ENCODE measurements at places on chromosomes 2 and 18.

- DNase-seq: no peak
Observed at GRCh38 chr2:148501545-148501944, 143.0 kb upstream of the EPC2 start.

- no peak for DNase-seq
Observed at GRCh38 chr18:79798999-79799370, 1.2 kb downstream of the KCNG2 start.

DNA sequence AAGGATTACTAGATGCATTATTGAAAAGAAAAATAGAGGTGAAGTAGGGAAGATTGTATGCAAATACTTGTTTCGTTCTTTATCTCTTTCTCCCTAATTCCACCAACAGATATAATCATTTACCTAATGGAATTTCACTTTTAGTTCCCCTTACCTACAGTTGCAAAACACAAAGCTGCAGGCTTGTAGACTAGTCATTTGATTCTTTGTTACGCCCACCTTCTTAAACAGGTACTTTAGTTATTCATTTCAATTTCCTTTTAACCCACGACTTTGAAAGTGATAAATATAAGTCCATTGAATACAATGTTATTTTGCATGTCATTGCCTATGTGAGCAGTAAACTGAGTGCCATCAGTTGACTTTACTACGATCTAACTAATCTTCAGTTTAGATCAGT is 3.9 kb upstream of the HRH4 start:
- no peak for DNase-seq

DNA sequence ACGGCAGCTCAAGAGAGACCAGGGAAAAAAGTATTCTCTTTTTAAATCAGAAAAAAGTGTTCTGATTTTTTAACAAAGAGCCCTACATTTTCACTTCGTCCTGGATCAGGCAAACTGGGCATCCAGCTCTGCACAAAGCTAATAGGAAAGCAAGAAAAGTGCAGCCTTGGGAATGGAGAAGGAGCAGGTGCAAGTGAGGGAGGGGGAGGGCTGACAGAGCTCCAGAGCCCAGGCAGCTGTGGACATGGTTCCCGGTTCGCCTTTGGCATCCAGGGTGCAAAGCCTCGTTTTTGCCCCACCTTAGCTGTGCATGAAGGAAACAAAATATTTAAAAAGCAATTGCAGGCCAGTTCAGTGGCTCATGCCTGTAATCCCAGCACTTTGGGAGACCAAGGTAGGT is 82.2 kb downstream of the FAM124B start:
- DNase-seq: no peak

- DNase-seq: no peak
Observed at GRCh38 chr18:7740821-7741220, 173.7 kb downstream of the PTPRM start.

DNA sequence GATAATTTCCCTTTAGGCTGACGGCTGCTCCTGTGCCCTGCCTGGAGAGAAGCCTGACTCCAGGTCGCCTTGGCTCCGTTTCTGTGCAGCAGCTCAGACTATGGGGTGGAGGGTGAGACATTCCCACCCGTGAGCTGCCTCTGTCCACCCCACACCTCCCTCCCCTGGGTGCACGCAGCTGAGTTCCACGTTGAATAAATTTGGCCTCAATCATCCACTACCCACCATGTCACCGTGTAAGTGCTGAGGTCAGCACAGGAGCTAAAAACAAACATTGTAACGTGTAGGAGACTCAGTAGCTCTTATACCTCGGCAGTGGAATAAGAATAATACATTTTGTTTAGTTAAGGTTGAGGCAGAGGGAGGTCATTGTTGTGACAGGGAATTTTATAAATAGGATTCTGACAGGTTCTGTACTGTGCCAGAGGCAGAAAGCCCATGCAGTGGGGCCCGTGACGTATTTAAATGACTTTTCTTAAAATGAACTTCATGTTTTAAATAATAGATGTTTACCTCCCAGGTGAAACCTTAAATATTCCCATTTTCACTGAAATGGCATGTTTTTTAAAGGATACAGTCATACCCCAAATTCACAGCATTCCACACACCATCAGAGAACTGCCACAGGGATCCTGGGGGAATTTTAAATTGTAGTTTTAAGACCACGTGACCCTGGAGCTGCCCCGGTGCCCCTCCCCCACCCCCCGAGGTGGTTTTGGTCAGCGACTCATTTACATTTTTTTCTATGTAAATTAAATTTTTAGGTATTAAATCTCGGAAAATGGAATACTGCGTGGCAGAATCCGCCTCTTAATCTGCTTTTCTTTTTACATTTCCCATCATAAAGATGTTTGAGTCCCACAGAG is 50.2 kb downstream of the NFATC1 start:
- no peak for DNase-seq

DNA sequence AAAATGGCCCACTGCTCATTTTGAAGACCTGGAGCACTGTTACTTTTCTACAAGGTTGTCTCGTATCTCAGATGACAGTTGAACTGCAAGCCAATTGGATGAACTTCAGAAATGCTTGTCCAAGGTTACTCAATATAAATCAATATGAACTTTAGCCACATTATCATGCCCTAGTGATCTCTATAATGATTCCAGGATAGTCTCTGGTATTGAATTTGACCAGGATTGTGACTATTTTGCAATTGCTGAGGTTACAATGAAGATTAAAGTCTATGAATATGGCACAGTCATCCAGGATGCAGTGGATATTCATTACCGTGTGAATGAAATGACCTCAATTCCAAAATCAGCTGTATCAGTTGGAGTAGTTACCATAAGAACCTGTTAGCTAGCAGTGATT is 196.0 kb upstream of the RAB12 start:
- DNase-seq: no peak

All from activated CD8-positive, alpha-beta memory T cell treated with anti-CD3 and anti-CD28 coated beads, Interleukin-2, amount 10 ng/mL, durations not matched to agents 7 days and 5 days (primary cell).